Gastrocnemius medialis (tissue), 4 donors: ENCODE measurements at places on chromosomes 4 and X. TPM values are rescaled to one million over a fixed set of nuclear protein-coding genes. Genes with fewer than 3 reads are reported as not detected.

Gene KLF3
- 14.2 TPM for total RNA-seq

- no peak overlapping the region for H3K4me3 ChIP-seq
- no peaks in the 10 kb centered on the region for H3K4me1 ChIP-seq
- no peak overlapping the region for H3K27ac ChIP-seq
- H3K36me3 ChIP-seq = no peaks in the 10 kb centered on the region
- no peaks in the 10 kb centered on the region for H3K27me3 ChIP-seq
These were observed 33.3 kb downstream of the MEPE start for GRCh38 chr4:87865960-87866598.

Gene SCRG1
- not detected for total RNA-seq

Gene TLR6
- 0.29 TPM for total RNA-seq

Gene AKAP14
- not detected for total RNA-seq

Gene AWAT2
- total RNA-seq = not detected

Gene SGCB
- 39.3 TPM for total RNA-seq

Gene TMEM150C
- total RNA-seq = 13.5 TPM
